ENCODE measurements at places on chromosomes 1 and 21.

DNA sequence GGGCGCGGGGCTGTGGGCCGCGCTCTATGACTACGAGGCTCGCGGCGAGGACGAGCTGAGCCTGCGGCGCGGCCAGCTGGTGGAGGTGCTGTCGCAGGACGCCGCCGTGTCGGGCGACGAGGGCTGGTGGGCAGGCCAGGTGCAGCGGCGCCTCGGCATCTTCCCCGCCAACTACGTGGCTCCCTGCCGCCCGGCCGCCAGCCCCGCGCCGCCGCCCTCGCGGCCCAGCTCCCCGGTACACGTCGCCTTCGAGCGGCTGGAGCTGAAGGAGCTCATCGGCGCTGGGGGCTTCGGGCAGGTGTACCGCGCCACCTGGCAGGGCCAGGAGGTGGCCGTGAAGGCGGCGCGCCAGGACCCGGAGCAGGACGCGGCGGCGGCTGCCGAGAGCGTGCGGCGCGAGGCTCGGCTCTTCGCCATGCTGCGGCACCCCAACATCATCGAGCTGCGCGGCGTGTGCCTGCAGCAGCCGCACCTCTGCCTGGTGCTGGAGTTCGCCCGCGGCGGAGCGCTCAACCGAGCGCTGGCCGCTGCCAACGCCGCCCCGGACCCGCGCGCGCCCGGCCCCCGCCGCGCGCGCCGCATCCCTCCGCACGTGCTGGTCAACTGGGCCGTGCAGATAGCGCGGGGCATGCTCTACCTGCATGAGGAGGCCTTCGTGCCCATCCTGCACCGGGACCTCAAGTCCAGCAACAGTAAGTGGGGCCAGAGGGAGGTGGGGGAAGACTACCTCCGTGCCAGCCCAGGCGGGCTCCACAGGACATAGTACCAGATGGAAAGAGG lies 808 bp downstream of the MAP3K21 start:
- H3K27ac ChIP-seq: no peak overlapping the region
- peaks cover 11% of the 10 kb centered on the region for H3K4me1 ChIP-seq
- peak overlapping the region; percentile 44 for H3K4me3 ChIP-seq
- 0 out of 2 replicates have a peak, but pooled peaks cover 5% of the 10 kb centered on the region for H3K36me3 ChIP-seq
- DNase-seq: no peak

DNA sequence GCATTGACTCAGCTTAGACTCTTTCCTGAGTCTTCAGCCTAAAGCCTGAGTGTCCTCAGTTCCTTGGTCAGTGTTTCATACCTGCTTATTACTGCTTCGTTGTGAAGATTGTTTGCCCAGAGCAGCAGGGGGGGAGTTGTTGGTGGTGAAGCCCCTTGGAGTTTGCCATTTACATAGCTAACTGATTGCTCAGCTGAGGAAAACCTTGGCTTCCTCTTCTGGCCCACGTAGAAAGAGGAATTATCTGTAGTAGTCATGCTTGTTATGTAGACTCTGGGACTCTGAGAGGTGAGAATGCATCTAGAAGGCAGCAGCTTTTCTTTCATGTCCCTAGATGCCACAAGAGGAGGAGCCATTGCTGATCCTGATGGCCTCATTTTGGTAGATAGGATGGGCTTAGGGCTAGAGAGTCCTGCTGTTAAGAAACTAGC lies 125.9 kb downstream of the MAST2 start:
- DNase-seq: peak; percentile 78
- H3K4me1 ChIP-seq: peaks cover 29% of the 10 kb centered on the region
- H3K27ac ChIP-seq: peak overlapping the region; percentile 27
- no peak overlapping the region for H3K4me3 ChIP-seq
- H3K27me3 ChIP-seq: no peaks in the 10 kb centered on the region

GRCh38 chr1:209010475-209011230 lies 572.9 kb upstream of the CAMK1G start:
- no peaks in the 10 kb centered on the region for H3K4me1 ChIP-seq
- no peak overlapping the region for H3K4me3 ChIP-seq
- no peaks in the 10 kb centered on the region for H3K27me3 ChIP-seq
- DNase-seq: no peak
- no peak overlapping the region for H3K27ac ChIP-seq

- H3K4me1 ChIP-seq: peaks cover 13% of the 10 kb centered on the region
- H3K27ac ChIP-seq: no peak overlapping the region
- no peak overlapping the region for H3K4me3 ChIP-seq
- peak; percentile 56 for DNase-seq
Observed at GRCh38 chr1:154483941-154484803, 17.8 kb upstream of the TDRD10 start.

GRCh38 chr1:206075786-206076755 lies 23.1 kb downstream of the RHEX start:
- H3K36me3 ChIP-seq: no peaks in the 10 kb centered on the region
- peaks cover 2% of the 10 kb centered on the region for H3K27me3 ChIP-seq
- no peaks in the 10 kb centered on the region for H3K4me1 ChIP-seq
- no peak for DNase-seq
- H3K27ac ChIP-seq: no peak overlapping the region
- no peak overlapping the region for H3K4me3 ChIP-seq

DNA sequence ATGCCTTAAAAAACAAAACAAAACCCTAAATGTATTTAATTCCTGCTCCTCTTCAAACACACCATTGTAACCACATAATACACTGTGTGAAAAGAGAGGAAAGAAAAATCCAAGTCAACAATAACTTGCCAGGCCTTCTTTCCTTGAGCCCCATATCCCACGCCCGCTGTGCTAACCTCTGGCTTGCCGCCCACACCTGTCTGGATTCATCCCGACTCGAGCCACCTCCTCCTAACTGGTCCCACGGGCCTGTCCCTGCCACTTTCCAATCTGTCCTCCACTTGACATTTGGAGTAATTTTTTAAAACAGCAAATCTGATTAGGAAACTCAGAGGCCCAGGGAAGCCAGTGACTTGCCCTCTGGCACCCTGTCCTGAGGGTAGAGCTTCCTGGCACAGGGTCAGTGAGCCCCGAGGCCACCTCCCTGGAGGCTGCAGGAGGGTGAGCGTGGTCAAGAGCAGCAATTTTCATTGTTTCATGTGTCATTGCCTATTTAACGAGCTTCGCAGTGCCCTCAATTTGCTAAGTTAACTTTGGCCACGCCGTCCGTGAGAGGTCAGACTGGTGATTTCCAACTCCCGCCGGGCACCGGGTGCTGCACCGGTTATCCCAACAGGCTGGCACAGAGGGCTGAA lies 54.1 kb downstream of the B3GALT5 start:
- no peak overlapping the region for H3K4me3 ChIP-seq
- H3K27ac ChIP-seq: no peak overlapping the region
- no peaks in the 10 kb centered on the region for H3K4me1 ChIP-seq
- H3K36me3 ChIP-seq: no peaks in the 10 kb centered on the region
- no peak for DNase-seq

All from SJSA1 (cell line).